ENCODE measurements at places on chromosomes 4 and X.

GRCh38 chrX:8724300-8724699 lies 7.6 kb downstream of the ANOS1 start:
- no peak for DNase-seq

GRCh38 chrX:39796856-39797255 lies 300.9 kb downstream of the BCOR start:
- peak; percentile 19 for DNase-seq

- DNase-seq, result no peak
Measured at GRCh38 chr4:142141224-142141623, 504.8 kb downstream of the IL15 start.

DNA sequence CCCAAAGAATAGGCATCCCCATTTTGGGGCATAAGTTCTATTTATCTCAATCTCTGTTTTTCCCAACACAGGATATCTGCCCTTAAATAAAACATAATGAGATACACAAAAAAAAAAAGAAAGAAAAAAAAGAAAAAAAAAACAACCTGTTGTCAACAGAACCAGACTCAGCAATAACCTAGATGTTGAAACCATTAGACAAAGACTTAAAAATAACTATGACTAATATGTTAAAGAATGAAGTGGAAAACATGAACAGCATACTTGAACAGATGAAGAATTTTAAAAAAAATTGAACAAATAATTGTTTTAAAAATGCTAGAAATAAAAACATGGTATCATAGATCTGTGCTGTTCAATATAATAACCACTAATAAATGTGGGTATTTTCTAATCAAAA lies 93.4 kb upstream of the RXFP1 start:
- peak; percentile 37 for DNase-seq

DNA sequence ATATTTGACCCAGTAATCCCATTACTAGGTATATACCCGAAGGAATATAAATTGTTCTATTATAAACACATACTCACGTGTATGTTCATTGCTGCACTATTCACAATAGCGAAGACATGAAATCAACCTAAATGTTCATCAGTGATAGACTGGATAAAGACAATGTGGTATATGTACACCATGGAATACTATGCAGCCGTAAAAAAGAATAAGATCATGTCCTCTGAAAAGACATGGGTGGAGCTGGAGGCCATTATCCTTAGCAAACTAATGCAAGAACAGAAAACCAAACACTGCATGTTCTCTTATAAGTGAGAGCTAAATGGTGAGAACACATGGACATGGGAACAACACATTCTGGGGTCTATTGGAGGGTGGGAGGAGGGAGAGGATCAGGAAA lies 36.5 kb downstream of the NUDT9 start:
- DNase-seq, result no peak

GRCh38 chr4:101205916-101206315 lies 141.4 kb downstream of the PPP3CA start:
- DNase-seq, result peak; percentile 17

- no peak for DNase-seq
Measured at GRCh38 chrX:119399772-119400101, 601 bp downstream of the SLC25A43 start.

DNA sequence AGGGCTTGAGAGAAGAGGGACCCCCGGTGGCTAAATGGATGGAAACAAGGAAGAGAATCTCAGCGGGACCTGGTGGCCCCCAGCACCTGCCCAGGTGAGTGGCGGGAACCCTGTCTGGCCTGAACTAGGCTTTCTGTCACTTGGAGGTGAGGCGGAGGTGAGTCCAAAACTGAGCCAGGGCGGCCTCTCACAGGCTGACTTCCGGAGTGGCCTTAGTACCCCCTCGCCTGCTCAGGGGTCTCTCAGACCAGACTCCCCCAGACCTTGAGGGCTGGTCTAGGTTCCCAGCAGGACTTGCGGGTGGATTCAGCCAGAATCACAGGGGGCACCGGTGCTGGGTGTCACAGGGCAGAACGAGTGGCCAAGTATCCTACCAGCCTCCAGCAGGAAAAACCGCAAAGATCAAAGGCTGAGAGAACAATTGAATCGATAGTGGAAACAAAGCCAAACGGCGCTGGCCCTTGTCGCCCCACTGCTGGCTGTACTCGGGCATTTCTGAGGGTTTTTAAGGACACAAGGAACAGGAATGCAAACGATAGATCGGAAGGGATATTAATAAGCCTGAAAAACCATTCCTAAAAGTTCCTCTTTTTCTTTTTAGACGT lies 67.8 kb downstream of the WFS1 start:
- no peak for DNase-seq

DNA sequence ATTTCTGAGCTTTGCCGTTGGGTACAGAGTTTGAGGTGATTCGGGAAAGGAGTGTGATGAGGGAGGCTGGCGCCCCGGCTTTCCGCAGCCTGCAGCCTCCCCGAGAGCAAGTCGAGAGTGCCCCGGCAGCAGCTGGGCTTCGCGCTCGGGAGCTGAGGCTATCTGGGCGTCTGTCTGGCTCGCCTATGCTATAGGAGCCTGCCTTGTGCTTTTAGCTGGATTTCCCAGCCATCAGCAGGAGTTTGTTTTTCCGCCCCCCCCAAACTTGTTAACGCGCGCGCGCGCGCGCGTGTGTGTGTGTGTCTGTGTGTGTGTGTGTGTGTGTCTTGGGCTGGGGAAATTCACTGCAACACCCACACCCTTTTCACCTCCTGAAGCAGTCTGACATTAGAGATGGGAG lies 765 bp upstream of the DGKK start:
- DNase-seq, result no peak

- no peak for DNase-seq
Measured at GRCh38 chr4:111761531-111761930, 383.7 kb upstream of the FAM241A start.

GRCh38 chr4:101049549-101050001 lies 297.8 kb downstream of the PPP3CA start:
- DNase-seq, result no peak

GRCh38 chrX:24668111-24668510 lies 21.0 kb upstream of the PCYT1B start:
- DNase-seq, result no peak

GRCh38 chr4:91936311-91936710 lies 367.5 kb upstream of the GRID2 start:
- DNase-seq, result no peak

GRCh38 chr4:139872274-139872673 lies 206.7 kb downstream of the MGST2 start:
- DNase-seq, result peak; percentile 91

- DNase-seq, result no peak
Measured at GRCh38 chr4:72602396-72603376, 33.7 kb upstream of the ADAMTS3 start.

- no peak for DNase-seq
Measured at GRCh38 chr4:111792632-111793031, 352.6 kb upstream of the FAM241A start.

- no peak for DNase-seq
Measured at GRCh38 chrX:37425370-37425769, 76.2 kb downstream of the PRRG1 start.

DNA sequence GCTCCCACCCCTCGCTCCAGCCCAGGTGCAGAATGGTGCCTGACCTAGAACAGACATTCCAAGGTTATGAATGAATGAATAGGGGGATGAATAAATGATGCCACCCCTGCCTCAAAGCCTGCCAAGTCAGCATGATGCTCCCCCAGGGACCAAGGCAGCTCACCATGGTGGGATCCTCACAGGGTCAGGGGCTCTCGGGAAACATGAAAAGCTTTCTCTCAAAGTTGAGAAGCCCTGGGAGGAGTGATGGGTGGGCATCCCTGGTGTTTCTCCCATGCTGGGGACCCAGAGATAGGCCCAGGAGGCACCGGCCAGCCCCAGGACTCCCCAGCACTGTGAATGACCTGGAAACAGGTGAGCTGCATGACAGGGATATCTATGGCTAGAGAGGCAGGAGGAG lies 58.9 kb downstream of the HTRA3 start:
- DNase-seq, result no peak

- DNase-seq, result no peak
Measured at GRCh38 chrX:20412871-20413486, 146.3 kb upstream of the RPS6KA3 start.

DNA sequence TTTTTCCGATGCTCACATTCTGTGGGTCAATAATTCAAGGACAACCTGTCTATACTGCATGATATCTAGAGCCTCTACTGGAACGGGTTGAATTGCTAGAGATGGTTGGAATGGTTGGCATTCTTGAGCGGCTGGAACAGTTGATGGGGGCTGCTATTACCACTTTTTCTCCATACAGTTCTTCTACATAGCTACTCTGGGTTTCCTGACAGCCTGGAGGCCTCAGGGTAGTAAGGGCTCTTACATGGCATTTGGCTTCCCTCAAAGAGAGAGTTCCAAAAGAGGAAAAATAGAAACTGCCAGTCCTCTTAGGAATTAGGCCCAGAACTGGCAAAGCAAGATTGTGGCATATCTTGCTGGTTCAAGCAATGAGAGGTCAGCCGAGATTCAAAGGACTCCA lies 53.1 kb downstream of the NAA11 start:
- no peak for DNase-seq

GRCh38 chrX:32599156-32599555 lies 612.2 kb downstream of the DMD start:
- DNase-seq, result no peak

Data from foreskin fibroblast (primary cell).